ENCODE measurements at places on chromosomes 3 and 15.

GRCh38 chr3:49296781-49297411 lies 19.9 kb upstream of the C3orf62 start:
- DNase-seq = no peak

DNA sequence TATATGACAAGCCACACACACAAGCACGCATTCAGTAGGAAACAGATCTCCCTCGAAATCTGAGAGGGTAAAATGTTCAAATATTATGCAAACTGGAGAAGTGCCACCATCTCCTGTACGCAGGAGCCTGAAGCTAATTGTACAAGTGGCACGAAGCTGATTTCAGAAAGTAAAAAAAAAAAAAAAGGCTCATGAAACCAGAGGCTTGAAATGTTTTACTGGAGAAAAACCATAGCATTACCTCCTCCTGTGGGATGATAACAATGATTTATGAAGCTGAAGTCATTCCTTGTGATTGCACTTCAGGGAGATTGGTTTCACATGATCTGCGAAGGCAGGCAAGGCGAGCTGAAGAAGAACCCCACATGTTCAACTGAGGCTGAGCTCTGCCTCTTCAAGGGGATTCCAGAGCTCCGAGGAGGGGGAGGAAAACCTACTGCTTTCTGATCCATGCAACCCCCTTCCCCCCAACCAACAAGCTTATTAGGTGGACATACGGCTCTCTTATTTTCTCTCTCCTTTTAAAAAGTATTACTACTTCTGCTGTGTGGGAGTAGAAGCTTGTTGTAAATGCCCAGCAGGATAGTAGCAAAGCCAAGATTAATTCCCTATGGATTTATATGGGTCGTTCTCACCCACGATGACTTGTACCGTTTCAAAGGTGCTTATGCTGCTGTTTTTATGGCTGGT lies 101.1 kb downstream of the GREM1 start:
- no peak for DNase-seq

GRCh38 chr3:67059443-67059842 lies 61.3 kb downstream of the KBTBD8 start:
- DNase-seq = no peak

DNA sequence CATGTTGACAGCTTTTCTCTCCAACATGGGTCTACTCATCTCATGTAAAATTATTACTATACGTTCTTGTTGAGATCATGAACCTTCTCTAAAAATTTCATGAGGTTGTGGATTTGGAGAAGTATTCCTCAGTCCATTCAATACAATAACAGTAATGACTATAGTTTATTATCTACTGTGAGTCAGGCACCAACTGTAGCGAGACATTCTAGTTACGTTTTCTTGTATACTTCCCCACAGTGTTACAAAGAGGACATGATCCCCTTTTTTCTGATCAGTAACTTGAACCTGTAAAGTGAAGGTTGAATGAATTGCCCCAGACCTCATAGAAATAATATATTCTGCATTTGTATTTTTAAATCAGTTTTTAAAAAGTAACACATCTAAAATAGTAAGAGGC lies 76.4 kb downstream of the AKAP13 start:
- DNase-seq = no peak

- no peak for DNase-seq
Observed at GRCh38 chr3:195093731-195094130, 177.2 kb downstream of the XXYLT1 start.
